ENCODE measurements at places on chromosomes 6 and 20. TPM values are rescaled to one million over a fixed set of nuclear protein-coding genes. Genes with fewer than 3 reads are reported as not detected.

Gene CNR1
- 0.33 TPM for total RNA-seq

Gene SLC16A10
- 0.44 TPM for total RNA-seq

Gene C6orf58
- total RNA-seq = 0.14 TPM

Gene DDX39B
- total RNA-seq = 396 TPM

Gene TMC2
- total RNA-seq = not detected

Gene DTNBP1
- total RNA-seq = 13.3 TPM

Gene CYP39A1
- total RNA-seq = 0.06 TPM

Gene ELMO2
- 17.4 TPM for total RNA-seq

Gene HLA-DOA
- total RNA-seq = not detected

Data from A549 treated with CpdA at 1 μM for 4 hours (cell line).